Activated naive CD4-positive, alpha-beta T cell treated with anti-CD3 and anti-CD28 coated beads, Interleukin-2, amount 50 U/mL, for 72 hours (primary cell): ENCODE measurements at places on chromosomes 13 and 19. TPM values are rescaled to one million over a fixed set of nuclear protein-coding genes. Genes with fewer than 3 reads are reported as not detected.
A peak's percentile ranks its signal among the peaks of the same experiment; 100 is the strongest.

The FGF21 gene
- total RNA-seq = not detected

DNA sequence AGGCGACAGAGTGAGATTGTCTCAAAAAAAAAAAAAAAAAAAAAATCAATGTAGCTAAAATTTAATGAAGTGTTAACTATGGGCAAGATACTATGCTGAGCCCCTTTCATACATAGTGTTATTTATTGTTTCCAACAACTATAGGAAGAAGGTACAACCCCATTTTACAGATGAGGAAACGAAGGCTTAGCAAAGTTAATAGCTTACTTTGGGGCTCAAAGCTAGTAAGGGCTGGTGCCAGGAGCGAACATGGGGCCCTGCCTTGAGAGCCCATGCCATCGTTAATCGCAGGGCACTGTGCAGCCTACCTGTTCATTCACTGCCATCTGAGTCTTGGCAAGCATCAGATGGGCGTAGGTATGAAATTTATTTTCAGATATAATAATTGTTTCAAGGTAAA is 1.9 kb upstream of the FRY start:
- DNase-seq = no peak

GRCh38 chr13:107886118-107886517 is 329.2 kb downstream of the LIG4 start:
- no peak for DNase-seq

- no peak for DNase-seq
Measured at GRCh38 chr19:43425567-43426392, 11.1 kb downstream of the TEX101 start.

- peak; percentile 8 for DNase-seq
Measured at GRCh38 chr13:20571676-20572075, 4.7 kb downstream of the IFT88 start.

- DNase-seq = no peak
Measured at GRCh38 chr19:50155520-50156109, 7.5 kb downstream of the IZUMO2 start.
